ENCODE measurements at places on chromosomes 4 and X.

DNA sequence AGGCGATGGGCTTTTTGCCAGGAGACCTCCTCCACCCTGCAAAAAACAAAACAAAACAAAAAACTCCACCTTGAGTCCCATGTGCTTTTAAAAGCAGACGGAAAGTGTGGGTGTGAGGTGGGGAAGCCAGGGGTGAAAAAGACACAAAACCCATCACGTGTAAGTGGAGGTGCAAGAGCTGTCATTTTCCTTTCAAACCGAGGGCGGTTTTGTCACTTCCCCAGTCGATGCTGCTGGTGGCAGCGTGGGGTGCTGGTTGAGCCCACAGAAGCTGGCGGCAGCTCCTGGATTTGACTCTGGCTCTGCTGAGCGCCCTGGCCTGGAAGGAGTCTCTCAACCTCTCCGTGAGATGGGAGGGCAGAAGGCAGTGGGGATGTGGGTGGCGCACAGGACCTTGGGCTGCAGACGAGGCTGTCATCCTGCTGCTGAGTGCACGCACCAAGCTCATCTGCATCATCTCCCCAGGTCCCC, 110.0 kb downstream of the PSAPL1 start:
- DNase-seq: no peak

GRCh38 chr4:17511051-17511450, 839 bp downstream of the QDPR start:
- DNase-seq: no peak

- DNase-seq: no peak
These were observed 264.6 kb downstream of the SNCA start for GRCh38 chr4:89572224-89572858.

GRCh38 chrX:128460835-128461234, 408.6 kb upstream of the ACTRT1 start:
- DNase-seq: no peak

- DNase-seq: peak; percentile 49
These were observed 17.3 kb downstream of the APLN start for GRCh38 chrX:129637217-129638109.

DNA sequence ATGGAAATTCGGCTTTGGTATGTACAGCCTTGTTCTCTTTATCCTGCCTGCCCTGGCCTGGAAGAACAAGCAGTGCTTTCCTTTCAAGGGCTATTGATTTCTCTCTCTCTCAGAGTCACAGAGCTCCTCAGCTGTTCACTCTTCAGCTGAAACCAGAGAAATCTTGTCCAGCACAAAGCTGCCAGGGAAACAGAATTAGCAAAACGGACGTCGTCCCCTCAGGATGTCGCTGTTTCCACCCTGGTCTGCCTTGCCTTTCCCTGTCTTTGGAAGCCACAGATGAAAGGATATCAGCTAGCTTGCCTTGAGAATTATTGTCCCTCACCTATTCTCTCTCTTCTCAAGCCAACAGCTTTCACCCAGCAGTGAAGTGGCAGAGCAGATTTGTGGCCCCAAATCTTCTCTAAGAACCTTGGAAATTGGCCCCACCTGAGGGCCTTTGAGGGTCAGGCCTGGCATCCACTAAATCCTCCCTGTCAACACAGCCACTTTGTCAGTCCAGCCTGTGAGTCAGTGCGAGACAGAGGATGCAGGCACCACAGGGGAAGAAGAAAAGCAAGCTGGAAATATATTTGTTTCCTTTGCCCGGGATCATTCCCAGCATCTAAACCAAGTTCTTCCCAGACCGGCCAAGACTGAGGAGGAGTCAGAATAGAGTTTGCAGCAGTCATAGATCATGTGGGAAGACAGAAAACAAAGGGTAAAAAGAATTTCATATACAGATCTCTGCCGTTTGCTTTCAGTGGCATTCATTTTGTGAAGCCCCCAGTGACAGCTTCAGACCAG, 63.8 kb upstream of the MTM1 start:
- DNase-seq: no peak

- no peak for DNase-seq
These were observed 136.4 kb downstream of the AMELX start for GRCh38 chrX:11429538-11430085.

DNA sequence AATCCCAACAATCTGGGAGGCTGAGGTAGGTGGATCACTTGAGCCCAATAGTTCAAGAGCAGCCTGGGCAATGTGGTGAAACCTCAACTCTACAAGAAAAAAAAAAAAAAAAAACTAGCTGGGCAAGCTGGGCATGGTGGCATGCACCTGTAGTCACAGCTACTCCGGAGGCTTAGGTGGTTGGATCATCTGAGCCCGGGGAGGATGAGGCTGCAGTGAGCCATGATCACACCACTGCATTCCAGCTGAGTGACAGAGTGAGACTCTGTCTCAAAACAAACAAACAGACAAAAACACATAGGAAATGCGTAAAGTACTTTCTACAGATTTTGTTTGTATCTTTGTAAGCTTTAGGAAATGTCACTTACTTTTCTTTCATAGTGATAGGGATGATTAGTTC, 307.2 kb upstream of the NR3C2 start:
- DNase-seq: no peak

DNA sequence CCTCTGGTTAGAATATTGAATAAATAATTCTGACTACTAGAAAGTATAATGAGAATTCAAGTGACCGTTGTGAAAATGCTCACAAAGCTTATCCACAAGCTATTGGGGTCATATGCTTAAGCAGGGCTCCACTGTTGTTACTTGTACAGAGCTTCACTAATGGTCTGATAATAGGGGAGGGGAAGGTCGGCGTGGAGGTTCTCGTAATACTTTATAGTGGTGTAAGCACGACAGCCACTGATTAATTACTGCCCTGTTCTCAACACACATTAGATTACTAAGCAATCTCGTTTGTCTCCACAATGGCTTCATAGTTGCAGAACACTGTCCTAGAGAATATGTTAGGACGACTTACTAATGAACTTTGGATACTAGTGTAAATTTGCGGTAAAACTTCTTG, 11.6 kb downstream of the UNC5C start:
- DNase-seq: no peak

GRCh38 chr4:83772685-83773084, 236.8 kb downstream of the GPAT3 start:
- no peak for DNase-seq

GRCh38 chr4:772118-772517, 53.8 kb downstream of the CPLX1 start:
- no peak for DNase-seq

- DNase-seq: no peak
These were observed 54.8 kb downstream of the C4orf51 start for GRCh38 chr4:145734576-145735346.

DNA sequence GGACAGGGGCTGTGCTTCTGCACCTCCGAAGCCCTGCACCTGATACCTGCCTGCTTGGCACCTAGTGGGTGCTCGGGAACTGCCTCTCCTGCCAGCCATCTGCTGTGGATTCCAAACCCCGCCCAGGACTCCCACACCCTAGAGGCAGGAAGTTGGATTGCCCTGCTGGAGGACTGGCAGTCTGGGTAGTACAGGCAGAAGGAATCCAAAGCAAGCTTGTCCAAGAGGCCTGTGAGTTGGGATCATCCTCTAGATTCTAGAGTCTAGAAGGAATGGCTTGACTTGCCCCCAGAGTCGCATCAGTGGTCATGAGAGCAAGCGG, 64.6 kb upstream of the MTM1 start:
- DNase-seq: no peak

- DNase-seq: no peak
These were observed 65.7 kb upstream of the ARHGAP24 start for GRCh38 chr4:85409251-85409650.

DNA sequence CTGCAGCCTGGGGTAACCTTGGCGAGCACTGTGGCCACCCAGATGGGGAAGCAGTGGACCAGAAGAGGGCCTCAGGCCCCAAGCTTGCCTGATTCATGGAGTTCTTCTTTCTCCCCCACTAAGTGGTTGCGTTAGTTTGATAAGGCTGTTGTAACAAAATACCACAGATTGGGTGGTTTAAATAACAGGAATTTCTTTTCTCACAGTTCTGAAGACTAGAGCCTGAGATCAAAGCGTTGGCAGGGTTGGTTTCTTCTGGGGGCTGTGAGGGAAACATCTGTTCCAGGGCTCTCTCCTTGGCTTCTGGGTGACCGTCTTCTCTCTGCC, 105.7 kb upstream of the GATB start:
- DNase-seq: no peak

DNA sequence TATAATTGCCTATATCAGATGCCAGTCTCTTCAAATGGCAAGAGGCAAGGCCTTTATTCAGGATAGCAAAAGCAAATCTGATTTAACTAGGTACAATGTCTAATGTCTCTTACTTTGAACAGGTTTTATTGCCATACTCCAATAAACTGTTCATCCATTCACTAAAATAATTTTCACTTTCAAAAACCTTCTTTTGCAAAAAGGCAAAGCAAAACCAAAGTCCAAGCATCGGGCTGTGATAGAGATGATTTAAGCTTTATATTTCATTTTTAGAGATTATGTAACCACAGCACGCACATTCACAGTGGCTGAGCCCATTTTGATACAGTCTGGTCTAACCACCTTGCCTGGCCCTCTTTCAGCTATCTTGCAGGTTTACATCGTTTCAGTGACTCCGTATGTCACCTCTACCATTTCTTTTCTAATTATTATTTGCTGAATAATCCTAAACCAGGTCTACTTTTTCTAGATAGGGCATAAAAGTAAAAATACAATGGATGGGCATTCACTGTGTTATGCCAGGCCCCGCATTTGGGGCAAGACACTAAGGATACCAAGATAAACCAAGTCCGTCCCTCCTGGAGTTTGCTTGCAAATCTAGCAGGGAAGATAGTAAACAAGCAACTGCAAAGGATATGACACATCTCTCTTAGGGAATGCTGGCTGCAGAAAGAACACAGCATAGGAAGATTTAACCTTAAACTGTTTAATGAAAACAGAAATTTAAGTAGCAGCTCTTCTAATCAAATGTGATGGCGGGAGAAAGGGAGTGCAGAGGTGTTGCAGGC, 1.8 kb downstream of the CASP3 start:
- no peak for DNase-seq

GRCh38 chr4:44279469-44279868, 169.1 kb downstream of the KCTD8 start:
- no peak for DNase-seq

- DNase-seq: no peak
These were observed 655.0 kb downstream of the RPA4 start for GRCh38 chrX:97538745-97539144.

DNA sequence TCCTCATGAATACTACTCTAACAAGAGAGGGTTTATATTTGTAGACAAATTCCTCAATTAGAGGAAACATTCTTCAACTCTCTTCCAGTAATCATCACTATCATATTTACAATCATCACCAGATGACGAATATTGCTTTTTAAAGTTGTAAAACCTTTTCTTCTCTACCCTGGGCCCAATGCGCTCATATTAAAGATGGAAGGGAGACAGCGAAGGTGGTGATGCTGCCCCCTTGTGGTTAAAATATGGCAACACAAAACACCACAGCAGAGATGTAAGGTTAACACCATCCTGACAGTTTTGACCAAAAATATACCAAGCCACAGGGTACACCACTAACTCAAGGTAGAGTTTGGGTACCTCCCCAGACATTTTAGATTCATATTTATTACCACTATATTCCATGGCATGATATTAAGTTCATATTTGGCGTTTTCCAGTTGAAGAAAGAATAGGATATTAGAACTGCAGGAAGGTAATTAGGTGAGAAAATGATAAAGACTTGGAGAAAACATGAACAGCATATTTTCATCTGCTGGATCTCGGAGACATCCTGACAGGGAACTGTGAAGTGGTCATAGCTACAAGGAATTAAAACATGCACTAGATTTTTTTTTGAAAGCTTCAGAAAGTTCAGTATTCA, 72.8 kb downstream of the SLC9A7 start:
- no peak for DNase-seq

- no peak for DNase-seq
These were observed 93.3 kb downstream of the PHOX2B start for GRCh38 chr4:41655177-41655576.

GRCh38 chr4:51906167-51906958, 63.4 kb downstream of the DCUN1D4 start:
- no peak for DNase-seq

Measured in stimulated activated CD8-positive, alpha-beta memory T cell treated with anti-CD3 and anti-CD28 coated beads, Interleukin-4, amount 100 ng/mL, for 1 hour (primary cell).